ENCODE measurements at places on chromosomes 7 and 10.

DNA sequence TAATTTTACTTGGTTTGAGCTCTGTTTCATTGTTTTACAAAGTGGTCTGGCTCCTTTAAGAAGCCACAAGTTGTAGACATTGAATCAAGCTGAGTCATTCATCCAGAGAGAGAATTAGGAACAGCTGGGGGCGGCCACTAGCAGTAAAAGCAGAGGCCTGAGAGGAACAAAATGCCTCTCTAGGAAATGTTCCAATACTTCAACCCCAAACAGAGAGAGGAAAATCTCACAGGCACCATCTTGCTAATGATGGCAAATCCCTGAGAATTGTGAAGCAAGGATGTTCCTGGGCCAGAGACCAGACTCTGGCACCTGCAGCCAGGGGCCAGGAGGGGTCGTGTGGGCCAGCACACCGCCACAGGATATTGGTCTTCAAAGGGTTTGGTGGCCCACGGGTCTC is 26.5 kb upstream of the TRIL start:
- DNase-seq = no peak

DNA sequence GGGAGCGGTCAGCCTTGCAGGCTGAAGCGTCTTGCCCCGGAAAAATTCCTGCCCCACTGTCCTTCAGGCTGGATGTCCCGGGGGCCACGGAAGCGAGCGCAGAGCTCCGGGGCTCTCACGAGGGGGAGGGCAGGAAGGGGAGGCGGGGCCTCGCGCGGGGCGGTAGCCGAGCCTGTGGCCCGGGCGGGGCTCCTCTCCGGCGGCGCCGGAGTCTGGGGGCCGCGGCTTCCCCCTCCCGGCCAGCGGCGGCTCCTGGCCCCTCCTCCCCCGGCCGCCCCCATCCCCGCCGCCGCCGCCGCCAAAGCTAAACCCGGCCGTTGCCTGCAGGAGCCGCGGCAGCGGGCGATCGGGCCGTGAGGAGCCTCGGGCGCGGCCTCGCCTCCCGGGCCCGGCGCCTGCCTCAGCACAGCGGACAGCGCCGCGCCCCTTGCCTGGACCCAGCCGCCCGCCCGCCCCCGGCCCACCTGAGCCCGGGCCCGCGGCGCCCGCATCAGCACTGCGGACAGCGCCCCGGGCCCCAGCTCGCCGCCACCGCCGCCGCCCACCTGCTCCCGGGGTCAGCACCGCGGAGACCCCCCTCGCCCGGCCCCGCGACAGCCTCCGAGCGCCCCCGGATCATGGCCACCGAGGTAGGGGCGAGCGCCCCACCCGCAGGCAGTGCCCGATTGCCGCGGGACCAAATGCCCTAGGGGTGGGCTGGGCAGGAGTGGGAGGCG is at the start of gene GOLGA7B:
TSS of gene GOLGA7B (plus strand) at position 157 of the 716 bp plus-strand sequence. CDS start at position 618, 461 bp downstream.
- DNase-seq = peak; percentile 54

DNA sequence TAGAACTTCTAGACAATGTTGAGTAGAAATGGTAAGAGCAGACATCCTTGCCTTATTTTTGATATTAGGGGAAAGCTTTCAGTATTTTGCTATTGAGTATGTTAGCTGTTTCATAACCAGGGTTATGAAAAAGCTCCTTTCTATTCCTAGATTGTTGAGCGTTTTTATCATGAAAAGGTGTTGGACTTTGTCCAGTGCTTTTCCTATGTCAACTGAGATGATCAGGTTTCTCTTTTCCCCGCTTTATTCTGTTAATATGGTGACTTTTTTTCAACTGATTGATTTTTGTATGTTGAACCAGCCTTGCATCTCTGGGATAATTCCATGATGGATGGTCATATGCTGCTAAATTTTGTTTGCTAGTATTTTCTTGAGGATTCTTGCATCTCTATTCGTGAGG is 58.5 kb downstream of the LCOR start:
- no peak for DNase-seq

- no peak for DNase-seq
These were observed 145.9 kb upstream of the ITGB1 start for GRCh38 chr10:33103863-33104379.

GRCh38 chr7:122746948-122747347 is 44.2 kb upstream of the RNF148 start:
- DNase-seq = no peak

GRCh38 chr7:19094598-19095352 is 22.7 kb downstream of the TWIST1 start:
- DNase-seq = no peak

GRCh38 chr7:5773661-5774086 is 7.8 kb downstream of the RNF216 start:
- DNase-seq = no peak

- no peak for DNase-seq
These were observed 71.9 kb downstream of the ORC5 start for GRCh38 chr7:104135760-104136558.

GRCh38 chr10:70578371-70578947 is 24.1 kb downstream of the PRF1 start:
- no peak for DNase-seq

DNA sequence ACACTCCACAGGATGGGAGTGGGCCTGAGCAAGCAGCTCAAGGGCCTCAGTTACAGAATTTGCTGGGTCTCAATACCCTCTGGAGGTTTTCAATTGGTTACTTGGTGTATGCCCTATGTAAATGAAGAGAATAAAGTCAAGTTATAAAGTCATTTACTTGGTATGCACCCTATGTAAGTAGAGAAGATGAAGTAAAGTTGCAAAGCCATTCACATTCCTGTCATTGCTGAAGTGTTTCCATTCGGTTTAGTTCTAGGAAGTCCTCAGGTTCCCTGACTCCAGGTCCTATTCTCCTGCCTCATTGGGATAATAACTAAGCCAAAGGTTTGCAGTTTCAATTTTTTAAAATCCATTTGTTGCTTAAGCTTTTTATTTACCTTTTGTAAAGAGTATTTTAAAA is 272.6 kb upstream of the NPSR1 start:
- DNase-seq = no peak

GRCh38 chr10:113047605-113047962 is 97.5 kb downstream of the TCF7L2 start:
- no peak for DNase-seq

GRCh38 chr7:42673951-42674350 is 237.9 kb downstream of the C7orf25 start:
- no peak for DNase-seq

- DNase-seq = no peak
These were observed 113.3 kb downstream of the TCF7L2 start for GRCh38 chr10:113063043-113063967.

GRCh38 chr7:55592492-55592891 is 20.2 kb upstream of the VOPP1 start:
- no peak for DNase-seq

GRCh38 chr10:75877877-75878276 is 446.5 kb downstream of the LRMDA start:
- DNase-seq = no peak

- no peak for DNase-seq
These were observed 97.9 kb upstream of the KLF14 start for GRCh38 chr7:130831817-130832481.

DNA sequence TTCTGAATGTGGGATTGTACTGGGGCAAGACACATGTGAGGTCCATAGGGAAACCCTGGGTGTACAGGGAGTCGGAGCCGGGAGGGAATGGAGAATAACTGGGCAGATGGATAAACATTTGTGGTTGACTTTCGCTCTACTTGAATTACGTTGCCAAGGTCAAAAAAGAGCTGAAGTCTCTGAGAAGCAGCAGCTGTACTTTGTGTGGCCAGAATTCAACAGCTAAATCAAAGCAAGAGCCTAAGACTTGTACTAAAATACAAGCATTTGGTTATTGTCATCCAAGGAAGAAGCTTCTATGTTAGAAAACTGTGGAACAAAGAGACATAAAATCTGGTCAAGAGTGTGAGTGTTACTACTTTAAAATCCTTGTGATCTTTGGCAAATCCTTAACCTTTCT is 457.2 kb downstream of the ARL4A start:
- no peak for DNase-seq

- no peak for DNase-seq
These were observed 105.0 kb upstream of the AMPH start for GRCh38 chr7:38736138-38736537.

- DNase-seq = no peak
These were observed 97.3 kb downstream of the MYL10 start for GRCh38 chr7:101531726-101532357.

DNA sequence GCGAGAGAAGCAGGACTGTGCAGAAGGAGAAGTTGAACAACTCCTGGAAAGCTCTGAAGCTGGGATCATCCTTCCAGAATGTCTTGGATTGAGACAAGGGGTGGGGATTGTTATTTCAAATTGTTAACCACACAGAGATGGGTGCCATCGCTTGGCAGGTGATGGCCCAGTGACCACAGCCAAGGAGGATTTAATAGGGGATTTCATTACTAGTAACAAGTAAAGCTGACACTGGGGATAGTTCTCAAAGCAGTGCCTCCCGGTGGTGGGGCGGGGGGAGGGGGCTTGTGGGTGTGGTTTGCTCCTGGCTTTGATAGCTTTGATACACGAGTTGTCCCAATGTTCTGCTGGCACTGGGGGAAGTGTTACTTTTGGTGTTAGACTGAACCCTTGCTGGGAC is 59.2 kb downstream of the ZNF503 start:
- DNase-seq = no peak

DNA sequence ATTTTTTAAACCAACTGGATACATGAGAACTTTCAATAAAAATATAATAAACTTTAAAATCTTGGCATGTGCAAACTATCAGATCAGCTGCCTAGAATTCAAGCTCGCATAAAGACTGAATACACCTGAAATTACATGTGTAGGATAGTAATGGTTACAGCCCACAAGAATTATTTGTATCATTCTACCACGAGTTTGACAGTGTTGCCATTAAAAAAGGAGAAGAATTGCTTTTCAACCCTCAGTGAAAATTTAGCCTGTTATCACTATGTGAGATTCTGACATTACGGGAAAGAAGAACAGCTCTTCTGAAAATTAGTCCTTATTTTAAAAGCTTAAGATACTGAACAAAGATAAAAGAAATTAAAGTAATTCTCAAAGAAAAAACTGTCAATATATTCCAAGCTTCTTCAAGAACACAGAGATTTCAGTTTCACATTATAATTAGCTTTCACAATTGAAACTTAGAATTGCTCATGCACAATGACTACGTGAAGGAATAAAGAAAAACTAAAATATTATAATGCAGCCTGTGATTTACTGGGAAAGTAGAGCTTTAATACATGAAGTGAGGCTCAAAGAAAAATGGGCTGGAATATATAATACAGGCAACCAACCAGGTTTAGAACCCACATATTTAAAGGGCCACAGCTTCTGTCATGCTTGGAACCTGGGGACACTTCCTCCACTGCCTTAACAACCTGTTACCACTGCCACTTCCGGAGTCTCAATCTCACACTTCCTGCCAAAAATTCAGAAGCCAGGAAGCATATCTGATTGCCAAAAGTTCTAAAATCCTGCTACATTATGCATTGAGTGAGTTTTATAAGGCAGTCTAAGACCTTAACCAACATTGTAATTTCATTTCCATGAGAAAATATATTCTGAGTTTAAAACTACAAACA is 23.2 kb downstream of the TPK1 start:
- no peak for DNase-seq

GRCh38 chr7:38629651-38630510 is 1.3 kb downstream of the AMPH start:
- no peak for DNase-seq

GRCh38 chr10:78185693-78186055 is 152.0 kb downstream of the RPS24 start:
- no peak for DNase-seq

GRCh38 chr7:14137676-14138075 is 148.2 kb upstream of the ETV1 start:
- no peak for DNase-seq

DNA sequence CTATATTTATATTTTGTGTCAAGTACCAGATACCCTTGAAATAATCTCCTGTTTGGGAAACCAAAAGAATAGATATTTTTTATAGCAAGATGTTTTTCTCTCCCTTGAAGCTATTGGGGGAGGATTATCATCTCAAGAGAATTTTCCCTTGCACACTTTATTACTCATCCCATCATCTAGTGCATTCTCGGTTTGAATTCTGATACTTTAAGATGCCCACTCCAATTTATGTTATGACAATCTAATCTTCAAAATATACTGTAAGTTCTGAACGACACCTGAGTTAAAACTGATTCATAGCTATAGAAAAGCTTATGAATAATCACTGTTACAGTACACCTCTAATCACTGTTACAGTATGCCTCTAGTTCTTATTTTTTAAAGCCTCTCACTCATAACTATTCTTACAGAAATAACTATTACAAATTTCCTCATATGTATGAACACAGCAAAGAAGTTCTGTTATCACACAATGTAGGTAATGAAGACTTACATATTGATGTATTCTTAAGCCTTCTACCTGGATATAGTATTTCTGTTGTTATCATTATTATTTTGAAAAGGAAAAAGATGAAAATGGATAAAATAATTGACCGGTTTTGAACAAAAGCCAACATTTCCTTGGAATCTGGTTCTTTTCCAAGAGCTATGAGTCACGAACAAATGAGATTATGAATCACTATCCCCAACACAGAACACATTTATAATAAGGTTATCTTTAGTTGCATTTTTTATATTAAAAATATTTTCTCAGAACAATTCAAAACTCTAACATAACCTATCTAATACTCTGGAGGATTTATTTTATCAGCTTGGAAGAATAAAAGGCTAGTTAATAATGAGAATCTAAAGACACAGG is 72.3 kb upstream of the FAM13C start:
- no peak for DNase-seq

GRCh38 chr10:49282306-49282705 is 16.7 kb upstream of the C10orf71 start:
- DNase-seq = no peak

DNA sequence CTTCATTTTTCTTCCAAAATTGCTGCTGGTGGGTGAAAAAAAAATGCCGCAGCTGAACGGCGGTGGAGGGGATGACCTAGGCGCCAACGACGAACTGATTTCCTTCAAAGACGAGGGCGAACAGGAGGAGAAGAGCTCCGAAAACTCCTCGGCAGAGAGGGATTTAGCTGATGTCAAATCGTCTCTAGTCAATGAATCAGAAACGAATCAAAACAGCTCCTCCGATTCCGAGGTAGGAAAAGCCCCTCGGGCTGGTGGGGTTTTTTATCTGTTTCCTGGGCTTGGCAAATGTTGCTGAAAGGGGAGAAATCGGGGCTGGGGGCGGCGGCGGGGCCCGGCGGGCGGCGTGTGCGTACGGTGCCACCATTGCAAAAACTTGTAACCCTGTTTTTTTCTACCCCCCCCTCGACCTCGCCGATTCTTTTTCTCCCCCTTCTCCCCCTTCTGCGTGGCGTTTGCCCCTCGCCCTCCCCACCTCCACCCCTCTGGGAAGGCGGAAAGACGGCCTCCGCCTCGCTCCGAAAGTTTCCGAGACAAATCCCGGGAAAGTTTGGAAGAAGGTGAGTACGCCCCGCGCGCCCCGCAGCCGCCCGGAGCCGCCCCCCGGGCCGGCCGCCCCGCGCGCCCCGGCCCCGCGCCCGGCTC is 789 bp downstream of the TCF7L2 start:
- DNase-seq = no peak

DNA sequence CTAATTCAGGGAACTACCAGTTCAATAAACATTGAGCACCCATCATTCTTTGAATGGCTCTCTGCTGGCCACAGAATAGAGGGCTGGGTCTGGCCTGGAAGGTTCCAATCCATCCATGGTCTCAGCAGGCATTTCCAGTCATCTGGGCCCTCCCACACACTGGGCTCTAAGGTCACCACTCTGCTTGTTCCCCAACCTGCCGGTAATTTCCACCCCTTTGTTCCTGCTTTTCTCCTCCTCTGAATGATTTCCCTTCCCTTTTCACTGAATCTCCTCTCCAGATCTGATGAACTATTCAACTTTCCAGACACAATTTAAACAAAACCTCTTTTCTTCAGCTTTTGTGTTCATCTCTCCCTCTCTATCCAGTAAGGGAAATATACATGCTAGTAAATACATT is 2.6 kb downstream of the BZW2 start:
- no peak for DNase-seq
